ENCODE measurements at places on chromosomes 7 and 10.

GRCh38 chr10:74988054-74988775 lies 123.2 kb upstream of the SAMD8 start:
- DNase-seq: no peak

DNA sequence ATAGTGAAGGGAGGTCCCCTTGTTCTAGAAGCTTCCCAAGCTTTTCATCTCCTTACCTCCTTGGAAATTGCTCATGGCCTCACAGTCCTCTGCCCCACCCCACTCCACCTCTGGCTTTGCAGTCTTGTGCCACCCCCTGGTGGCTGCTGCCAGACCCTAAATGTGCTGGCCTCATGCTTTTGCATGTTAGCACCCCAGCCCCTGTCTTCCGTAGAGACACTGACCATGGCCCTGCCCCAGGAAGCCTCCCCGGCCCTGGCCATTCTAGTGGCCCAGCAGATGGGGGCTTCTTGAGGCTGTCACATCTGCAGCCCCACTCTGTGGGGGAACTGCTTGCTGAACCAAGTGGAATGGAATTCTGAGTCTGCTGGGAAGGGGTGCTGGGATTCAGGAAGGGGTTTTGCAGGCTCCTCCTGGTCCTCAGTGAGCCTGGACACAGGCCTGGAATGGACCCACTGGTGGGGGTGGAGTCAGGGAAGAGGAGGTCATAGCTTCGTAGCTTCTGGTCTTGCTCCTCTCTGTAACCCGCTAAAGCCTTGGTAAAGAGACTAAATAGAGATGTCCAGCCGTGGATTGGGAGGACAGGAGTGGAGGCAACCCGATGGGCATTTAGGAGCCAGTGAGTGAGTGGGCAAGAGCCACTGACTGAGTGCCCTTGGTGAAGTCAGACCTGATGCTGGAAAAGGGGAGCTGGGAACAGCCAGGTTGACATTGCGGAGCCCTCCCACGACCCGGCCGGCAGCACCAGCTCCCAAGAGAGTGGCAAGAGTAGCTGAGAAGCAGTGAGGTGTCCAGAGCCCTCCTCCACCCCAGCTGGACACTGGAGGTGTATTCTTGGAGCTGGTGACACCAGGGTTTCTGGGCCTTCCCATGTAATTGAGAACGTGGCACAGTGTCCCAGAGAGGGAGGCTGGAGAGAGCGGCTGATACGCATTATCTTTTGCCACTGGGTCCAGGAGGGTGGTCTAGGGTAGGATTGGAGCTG lies 20.9 kb downstream of the RAMP3 start:
- DNase-seq: peak; percentile 17

DNA sequence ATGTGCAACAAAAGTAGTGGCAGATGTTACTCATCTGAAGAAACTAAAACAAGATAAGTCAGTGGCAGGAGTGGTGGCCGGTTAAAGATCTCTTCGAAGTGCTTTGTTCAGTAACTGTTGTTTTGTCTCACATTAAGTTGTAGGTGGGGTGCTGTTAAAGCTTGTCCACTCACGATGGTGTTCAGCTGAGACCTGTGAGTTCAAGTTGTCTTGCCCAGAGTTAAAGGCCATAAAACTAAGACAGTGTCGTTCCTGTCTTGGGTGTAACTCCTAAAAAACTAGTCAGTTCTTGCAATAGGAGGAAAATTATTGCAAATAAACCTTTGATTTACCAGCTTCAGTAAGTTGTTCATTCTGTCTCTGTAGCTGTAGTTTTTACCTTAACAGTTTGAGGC lies 857 bp upstream of the FOXP2 start:
- DNase-seq: no peak

- DNase-seq: no peak
Observed at GRCh38 chr10:17356820-17357219, 97.6 kb downstream of the ST8SIA6 start.

DNA sequence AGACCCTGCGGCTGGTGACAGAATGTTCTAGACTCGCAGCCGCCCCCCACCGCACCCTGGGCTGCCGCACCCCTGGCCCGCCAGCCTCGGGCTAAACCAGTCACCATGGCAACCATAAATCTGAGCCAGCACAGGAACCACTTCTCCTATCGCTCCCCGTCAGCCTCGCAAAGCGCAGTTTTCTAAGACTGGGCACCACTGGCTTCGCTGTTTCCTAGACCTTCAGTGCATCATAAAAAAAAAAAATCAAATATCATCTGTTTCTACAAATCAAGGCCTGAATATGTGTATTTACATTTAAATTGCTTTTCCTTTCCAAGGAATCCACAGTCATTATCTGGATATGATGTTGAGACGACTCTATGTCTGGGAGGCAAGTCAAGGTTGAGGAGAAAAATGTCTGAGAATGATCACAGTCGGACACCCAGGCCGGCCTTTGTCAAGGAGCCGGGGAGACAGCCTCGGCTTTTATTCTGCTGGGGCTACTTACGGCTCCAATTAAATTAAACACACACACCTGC lies 99.9 kb downstream of the PTPRN2 start:
- DNase-seq: no peak

GRCh38 chr10:101511938-101512337 lies 76.1 kb downstream of the POLL start:
- no peak for DNase-seq

GRCh38 chr10:22334414-22335172 lies 10.7 kb upstream of the SPAG6 start:
- no peak for DNase-seq

- DNase-seq: peak; percentile 36
Observed at GRCh38 chr7:77887567-77887966, 89.0 kb downstream of the PHTF2 start.

DNA sequence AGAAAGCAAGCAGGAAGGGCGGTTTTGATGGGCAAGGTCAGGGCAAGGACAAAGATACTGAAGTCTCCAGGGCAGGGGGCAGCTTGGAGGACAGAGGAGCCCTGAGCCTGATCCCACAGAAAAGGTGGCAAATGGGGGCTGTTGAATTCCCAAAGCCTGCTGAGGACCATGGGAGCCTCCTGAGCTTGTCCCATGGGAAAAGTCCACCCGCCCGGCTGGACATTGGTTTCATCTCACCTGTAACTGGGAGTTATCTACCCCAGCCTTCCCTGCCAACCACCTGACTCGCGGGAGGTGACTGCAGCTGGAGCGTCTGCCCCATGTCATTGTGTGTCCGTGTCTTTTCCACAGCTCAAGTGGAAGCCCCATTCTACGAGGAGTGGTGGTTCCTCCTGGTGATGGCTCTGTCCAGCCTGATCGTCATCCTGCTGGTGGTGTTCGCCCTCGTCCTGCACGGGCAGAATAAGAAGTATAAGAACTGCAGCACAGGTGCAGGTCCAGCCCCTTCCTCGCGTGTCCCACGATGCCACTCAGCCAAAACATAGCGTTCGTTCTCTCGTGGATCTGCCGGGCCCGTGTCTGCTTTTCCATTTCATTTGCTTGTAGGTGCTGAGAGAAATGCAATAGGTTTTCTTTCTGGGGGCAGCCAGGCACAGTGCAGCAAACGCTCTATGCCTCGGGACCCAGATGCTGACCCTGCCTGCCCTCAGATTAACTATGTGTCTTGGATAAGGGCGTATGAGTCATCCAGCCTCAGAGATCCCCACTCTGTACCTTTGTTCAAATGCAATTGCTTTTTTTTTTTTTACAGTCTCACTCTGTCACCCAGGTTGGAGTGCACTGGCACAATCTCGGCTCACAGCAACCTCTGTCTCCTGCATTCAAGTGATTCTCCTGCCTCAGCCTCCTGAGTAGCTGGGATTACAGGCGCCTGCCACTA lies 444.5 kb upstream of the FOXK1 start:
- no peak for DNase-seq

DNA sequence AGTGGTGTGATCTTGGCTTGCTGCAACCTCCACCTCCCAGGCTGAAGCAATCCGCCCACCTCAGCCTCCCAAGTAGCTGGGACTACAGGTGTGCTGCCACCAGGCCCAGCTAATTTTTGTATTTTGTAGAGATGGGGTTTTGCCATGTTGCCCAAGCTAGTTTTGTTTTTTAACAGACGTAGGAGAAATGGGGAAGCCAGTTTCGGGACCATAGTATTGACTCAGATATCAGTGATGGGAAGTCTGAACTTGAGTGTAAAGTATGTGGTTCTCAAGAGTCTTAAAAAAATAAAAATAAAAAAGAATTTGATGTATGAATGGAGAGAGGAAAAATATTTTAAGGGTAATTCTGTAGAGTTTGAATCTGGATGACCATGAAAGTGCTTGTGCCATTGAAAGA lies 34.2 kb downstream of the SP4 start:
- DNase-seq: no peak

GRCh38 chr10:112137154-112137987 lies 46.2 kb downstream of the GPAM start:
- DNase-seq: peak; percentile 74

DNA sequence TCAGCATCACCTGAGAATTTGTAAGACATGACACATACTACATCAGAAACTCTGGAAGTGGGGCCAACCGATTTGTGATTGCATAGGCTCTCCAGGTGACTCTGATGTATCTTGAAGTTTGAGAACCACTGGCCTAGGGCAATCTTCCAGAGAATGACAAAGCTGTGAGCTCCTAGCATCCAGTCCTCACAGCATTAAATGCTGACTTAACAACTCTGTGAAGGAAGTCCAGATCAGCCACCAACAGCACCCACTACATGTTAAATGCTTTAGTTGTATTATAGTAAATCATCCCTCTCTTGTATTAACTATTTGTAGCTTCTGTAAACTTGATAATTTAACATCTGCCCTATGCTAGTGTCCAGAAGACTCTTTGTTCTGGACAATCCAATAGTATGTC lies 636.5 kb upstream of the STEAP1 start:
- DNase-seq: no peak

DNA sequence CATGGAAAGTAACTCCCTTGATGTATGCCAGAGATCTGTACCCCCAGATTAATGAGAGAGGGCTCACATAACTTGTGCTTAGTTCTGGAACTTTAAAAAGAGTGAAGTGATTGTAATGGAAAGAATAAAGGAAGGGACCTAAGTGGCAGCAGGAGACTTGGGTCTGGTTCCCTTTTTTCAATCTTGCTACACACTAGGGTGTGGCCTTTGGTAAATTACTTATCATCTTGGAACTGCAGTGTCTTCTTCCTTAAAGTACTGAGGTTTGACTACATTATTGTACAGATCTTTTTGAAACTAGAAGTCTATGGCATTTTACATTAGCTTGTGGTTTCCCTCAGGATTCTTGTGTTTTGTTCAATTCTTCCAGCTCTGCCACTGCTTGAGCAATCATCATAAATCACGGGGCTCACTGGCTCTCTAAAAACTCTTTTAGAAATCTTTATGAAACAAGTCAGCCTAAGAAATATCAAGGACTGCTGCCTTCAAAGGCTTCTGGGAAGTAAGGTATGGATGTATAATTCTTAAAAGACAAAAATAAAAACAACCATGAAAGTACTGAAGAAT lies 22.5 kb upstream of the CHRM2 start:
- no peak for DNase-seq

Data from activated CD4-positive, alpha-beta T cell treated with anti-CD3 and anti-CD28 coated beads, Interleukin-10, Interleukin-2, amounts not matched to agents 100 ng/mL and 50 ng/mL, durations not matched to agents 16 hours and 8 hours (primary cell).